ENCODE measurements at places on chromosomes 13 and 19.
A peak's percentile ranks its signal among the peaks of the same experiment; 100 is the strongest.

- no peak for DNase-seq
These were observed 684.7 kb upstream of the SLITRK5 start for GRCh38 chr13:86986448-86986847.

GRCh38 chr13:45511310-45512097, 46.8 kb downstream of the COG3 start:
- peak; percentile 65 for DNase-seq

DNA sequence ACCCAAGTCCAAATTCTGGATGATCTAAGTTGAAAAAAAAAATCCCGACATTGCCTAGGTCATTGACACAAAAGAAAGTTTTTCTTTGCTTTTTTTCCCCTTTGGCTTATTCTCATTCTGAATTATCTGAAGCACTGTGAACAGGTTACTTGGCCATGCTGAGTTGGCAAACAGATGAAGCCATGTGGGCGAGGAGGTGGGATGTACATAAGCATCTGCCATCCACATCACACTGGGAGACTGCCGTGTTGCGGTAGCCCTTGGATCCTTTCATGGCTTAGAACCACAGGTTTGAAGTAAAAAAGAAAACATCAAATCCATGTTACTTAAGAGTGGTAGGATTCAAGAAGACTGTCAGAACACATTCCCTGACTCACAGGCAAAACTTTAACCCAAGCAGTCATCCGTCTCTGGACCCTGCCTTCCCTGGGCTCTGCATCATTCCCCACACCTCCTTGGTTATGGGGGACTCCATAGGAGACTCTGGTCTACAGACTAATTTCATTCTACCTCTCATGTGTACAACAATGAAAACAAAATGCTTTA, 242.5 kb upstream of the SERP2 start:
- no peak for DNase-seq

GRCh38 chr13:99751517-99752199, 219.9 kb downstream of the ZIC5 start:
- no peak for DNase-seq

DNA sequence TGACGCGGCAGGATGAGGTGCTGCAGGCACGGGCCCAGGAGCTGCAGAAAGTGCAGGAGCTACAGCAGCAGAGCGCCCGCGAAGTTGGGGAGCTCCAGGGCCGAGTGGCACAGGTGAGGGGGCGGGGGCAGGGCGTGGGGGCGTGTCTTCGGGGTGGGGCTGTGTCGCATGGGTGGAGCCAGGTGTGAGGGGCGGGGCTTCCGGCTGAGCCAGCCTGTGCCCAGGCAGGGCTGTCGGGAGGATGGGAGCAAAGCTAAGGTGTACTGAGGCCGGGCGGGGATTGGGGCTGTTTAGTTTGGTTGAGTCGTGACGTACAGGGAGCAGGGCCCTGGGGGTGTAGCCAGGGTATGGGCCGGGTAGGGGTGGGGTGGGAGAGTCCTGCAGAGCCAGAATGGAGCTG, 62.3 kb downstream of the KCNC3 start:
- DNase-seq: no peak

DNA sequence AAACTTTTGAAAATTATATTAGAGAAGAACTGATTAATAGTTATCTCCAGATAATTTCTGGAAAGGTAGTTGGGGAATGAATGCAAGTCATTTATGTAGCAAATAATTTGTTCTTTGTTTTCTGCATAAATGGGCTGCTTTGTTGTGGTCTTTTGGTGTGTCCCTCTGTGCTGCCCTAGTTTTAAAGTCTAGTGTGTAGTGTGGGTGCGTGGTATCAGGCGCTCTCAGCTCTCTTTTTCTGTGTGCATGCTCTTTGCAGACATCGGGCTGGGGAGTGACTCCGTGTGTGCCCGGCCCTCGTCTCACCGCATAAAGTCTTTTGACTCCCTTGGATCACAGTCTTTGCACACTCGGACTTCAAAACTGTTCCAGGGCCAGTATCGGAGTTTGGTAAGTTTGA, 94.5 kb downstream of the ARHGEF7 start:
- no peak for DNase-seq

GRCh38 chr13:94261163-94261562, 218.3 kb downstream of the DCT start:
- DNase-seq: no peak

DNA sequence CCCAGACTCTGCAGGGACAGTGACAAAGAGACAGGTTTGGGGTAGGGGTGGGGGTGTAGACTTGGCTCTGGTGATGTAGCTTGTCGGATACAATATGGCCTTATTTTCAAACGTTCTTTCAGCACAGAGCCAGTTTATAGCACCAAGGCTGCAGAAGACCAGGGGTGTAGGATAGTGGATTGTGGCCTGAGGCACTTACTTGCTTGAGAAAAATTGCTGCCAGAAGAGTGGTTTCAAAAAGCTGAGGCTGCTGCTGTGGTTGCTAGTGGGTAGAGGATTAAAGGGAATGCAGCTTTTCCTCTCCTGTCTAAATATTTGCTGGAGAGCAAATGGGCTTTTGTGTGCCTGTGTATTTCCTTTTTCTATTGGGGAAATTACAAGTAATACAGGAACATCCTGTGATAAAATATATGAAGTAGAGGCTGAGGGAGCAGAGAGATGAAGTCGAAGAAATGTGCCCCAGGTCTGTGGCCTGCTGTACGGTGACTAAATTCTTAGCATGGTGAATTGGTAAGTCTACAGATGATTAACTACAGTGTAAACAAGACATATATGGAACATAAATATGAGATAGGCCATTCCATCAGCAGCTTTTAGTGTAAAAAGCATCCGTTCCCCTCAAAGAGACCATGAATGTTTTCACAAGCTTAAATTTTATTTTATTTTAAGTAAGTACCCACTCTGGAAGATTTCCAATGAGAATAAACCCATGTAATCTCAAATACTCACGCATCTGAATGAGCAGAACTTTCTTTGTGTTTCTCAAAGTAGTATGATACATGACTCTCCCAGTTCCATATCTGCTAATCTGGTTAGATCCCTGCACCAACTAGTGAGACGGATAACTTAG, 112.9 kb downstream of the LRCH1 start:
- DNase-seq: no peak

DNA sequence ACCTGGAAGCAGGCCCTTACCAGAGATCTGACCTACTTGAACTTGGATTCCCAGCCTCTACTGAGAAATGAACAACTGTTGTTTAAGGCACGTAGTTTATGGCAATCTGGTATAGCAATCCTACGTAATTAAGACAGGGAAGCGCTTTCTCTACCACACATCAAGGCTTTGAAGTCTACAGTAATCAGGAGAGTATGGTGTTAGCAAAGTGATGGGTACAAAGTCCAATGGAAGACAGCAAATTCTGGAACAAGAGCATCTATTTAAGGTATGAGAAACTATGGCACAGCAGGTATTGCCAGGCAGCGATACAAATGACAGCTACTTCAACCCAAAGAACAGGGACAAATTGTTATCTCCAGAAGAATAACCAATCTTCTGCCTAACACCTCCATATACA, 3.1 kb downstream of the ZNF563 start:
- no peak for DNase-seq

DNA sequence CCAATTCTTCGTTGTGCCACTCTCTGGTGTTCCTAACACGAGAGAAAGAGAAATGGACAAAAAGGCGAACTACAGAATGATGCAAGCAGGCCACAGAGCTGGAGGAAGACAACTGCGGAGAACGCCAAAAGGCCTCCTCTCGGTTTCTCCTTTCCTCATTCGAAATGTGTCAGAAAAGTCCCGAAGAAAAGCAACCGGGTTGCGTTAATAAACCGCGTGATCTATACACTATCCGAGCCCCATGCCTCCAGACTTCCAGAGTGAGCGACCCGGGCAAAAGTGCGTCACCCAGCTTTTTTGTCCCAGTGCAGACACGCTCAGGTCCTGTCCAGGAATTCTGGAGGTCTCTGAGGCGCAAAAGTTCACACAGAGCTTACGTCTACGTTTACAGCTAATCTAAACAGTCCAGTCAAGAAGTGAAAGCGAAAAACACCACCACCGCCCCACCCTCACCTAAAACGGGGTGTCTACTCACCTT, 413 bp downstream of the N4BP2L2 start:
- DNase-seq: no peak

GRCh38 chr13:30866677-30867076, 39.4 kb upstream of the MEDAG start:
- DNase-seq: no peak
